ENCODE measurements at places on chromosomes 5 and 9.

GRCh38 chr9:89444274-89444673 is 53.6 kb downstream of the SEMA4D start:
- no peak for DNase-seq

DNA sequence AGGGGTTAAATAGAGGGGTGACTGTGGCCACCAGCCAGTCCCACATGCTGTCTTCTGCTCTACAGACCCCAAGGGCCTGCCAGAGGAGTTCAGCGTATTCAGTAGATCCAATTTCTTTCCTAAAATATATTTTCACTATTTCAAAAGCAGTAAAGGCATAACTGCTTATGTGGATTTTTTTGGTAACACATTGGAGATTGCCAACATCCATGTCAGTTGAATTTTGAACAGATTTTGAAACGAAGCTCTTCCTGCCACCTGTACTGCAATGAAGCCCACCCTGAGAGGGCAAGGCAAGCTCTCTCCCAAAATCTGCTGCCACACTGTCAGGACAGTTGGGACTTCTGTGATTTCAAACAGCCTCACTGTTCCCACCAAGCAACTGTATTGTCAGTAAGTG is 37.1 kb upstream of the SARDH start:
- DNase-seq, result no peak

GRCh38 chr9:135247227-135247930 is 159.9 kb downstream of the OLFM1 start:
- no peak for DNase-seq

GRCh38 chr9:83299571-83299970 is 236.6 kb upstream of the RASEF start:
- no peak for DNase-seq

GRCh38 chr5:144141585-144141984 is 28.9 kb downstream of the YIPF5 start:
- no peak for DNase-seq

DNA sequence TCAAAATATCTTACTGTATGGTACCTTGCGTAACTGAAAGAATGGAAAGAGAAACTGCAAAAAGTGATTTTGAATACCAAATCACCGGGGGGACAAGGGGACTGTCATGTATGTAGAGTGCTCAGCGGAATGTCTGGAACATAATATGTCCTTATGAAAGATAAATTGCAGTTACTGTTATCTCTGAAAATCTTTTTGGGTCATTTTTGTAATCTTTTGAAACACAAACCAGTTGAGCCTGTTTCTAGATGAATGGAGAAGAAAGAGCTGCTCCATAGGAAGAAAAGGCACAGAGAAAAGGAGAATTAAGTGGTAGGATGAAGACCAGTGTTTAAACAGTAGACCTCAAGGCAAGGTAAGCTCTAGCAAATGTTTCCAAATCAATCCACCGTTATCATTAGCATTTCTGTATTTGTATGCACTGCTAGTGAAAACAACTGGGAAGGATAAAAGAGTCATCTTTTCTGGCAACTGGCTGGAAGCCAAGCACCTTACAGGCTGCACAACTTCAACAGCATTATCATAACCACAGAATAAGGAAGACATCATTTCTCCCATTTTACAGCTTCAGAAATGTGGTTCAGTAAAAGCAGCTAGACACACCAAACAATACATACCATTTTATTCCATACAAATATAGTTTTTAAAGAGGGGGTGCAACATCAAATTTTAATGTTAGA is 158.5 kb downstream of the TRPM3 start:
- no peak for DNase-seq

Data from NCI-H187 (cell line).